NCI-H446 (cell line): ENCODE measurements at places on chromosomes 3 and 15.

GRCh38 chr15:58369261-58369701 lies 62.5 kb upstream of the LIPC start:
- DNase-seq, result no peak

DNA sequence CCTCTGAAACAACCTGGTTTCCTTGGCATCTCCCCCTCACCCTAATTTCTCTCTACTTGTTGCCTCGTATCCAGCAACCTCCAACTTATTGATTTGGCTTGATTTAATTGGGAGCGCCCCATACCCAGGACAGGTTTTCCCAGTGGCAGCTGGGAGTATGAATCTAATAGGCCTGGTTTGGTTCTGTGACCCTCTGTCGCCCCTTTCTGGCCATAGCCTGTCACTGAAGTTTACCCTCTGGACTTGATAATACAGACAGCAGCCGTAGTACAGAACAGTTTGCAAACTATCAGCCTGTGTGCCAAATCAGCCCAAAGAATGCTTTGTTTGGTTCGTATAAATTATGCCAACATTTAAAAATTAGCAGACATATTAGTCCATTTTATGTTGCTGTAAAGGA lies 525.1 kb upstream of the GOLIM4 start:
- DNase-seq, result peak; percentile 75

DNA sequence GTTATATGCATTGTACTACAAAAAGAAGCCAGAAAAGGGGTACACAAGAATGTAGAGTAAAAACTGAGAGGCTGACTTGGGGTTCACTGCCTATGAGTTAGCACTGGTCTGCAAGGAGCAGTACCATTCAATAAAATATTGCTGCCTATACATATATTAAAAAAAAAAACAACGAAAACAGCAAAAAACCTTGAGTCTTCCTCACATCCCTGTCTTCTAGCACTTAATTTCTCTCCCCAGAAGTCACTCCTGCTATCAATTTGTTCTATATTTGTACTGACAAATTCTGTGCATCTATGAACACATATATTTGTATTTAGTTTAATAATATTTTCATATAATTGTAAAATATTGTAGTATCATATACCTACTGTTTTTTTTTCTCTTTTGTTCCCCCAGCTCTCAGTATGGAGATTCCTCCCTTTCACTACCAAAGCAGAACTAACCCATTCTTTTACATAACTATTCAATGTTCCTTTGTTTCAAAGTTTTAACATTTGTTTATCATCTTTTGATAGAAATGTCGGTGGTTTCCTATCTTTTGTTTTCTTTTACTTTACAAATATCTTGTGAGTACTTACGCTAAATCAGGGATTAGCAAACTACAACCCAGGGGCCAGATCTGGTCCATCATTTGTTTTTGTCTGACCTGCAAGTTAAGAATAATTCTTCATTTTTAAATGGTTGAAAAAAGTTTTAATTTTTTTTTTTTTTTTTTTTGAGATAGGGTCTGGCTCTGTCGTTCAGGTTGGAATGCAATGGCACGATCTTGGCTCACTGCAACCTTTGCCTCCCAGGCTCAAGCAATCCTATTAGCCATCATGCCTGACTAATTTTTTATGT lies 14.8 kb upstream of the FEM1B start:
- no peak for DNase-seq

DNA sequence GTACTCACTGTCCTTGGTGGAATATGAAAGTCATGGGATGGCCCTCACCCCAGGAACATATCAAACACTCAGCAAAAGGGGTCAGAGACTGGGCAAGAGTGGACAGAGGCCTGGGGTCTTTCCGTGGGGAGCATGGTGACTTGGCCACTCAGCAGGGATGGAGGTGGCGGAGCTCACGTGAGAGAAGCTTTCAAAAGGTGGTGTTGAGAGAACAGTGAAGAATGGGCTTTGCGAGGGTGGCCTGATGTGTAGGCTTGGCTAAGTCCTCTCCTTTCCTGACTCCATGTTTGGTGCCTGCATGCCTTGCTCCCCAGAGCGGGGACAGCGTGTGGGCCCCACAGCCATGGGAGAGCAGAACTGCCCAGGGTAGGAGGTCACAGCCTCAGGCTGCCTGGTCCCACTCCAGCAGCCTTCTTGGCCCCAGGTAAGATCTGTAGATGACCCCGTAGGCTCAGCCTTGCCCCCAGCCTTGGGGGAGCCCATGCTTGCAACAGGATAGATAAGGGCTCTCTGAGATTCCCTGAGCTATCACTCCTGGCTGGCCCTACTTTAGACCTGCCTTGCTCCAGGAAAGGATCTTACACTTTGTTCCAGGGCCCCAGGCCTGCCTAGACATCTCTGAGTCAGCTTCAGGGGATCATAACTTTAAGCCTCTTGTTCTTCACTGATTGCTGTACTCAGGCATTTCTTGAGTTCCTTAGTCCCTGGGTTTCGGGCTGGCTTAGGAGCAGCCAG lies 17.0 kb downstream of the RPLP1 start:
- no peak for DNase-seq

GRCh38 chr3:194009019-194009418 lies 126.9 kb upstream of the HES1 start:
- no peak for DNase-seq

- no peak for DNase-seq
These were observed 200.6 kb downstream of the MYRIP start for GRCh38 chr3:40009991-40010390.

DNA sequence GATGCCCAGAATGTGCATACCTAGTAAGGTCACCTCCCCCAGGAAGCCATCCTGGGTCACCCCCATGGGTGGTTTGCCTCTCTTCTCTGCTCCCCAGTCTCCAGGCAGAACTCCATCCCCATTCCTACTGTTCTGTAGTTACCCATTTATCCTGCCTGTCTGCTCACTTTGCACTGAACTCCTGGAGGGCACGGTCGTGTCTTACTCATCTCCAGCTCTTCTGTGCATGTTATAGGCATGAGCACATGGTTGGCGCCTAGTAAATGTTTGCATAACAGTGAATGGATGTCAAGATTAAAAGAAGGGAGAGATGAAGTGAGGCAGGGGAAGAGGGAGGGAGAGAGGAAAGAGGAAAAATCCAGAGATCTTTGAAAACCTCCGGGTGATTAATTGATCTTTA lies 208.4 kb upstream of the TRIM42 start:
- no peak for DNase-seq

GRCh38 chr15:82570721-82571508 lies 30.7 kb upstream of the RPS17 start:
- DNase-seq, result no peak

- DNase-seq, result no peak
These were observed 369.5 kb downstream of the FOXP1 start for GRCh38 chr3:71214016-71214415.

GRCh38 chr15:79198461-79198860 lies 84.1 kb upstream of the ANKRD34C start:
- no peak for DNase-seq

DNA sequence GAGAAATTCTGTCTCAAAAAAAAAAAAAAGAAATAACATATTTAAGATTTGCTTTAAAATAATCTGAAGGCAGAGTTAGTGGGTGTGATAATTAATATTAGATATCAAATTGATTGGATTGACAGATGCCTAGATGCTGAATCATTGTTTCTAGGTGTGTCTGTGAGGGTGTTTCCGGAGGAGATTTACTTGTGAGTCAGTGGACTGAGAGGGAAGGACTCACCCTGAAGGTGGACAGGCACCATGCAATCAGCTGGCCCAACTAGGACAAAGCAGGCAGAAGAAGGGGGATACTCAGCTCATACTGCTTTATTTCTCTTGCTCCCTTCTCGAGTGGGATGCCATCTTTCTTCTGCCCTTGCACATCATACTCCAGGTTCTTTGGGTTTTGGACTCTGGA lies 16.7 kb upstream of the RPL24 start:
- no peak for DNase-seq

DNA sequence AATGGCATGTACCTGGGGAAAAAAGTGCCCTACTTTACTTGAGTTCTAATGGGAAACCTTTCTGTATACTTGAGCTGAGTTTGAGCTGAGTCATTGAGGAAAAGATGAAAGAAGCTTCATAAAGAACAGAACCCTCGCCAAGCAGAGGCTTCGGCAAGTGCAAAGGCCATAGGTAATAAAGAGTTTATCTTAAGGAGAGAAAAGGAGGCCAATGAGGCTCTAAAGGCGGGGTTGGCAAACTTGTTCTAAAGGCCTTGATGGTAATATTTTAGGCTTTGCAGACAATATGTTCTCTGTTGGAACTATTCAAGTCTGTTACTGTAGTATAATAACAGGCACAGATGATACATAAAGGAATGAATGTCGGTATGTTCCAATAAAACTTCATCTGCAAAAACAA lies 17.6 kb upstream of the TRAT1 start:
- DNase-seq, result no peak

GRCh38 chr3:170689893-170690660 lies 104.2 kb upstream of the SLC7A14 start:
- DNase-seq, result peak; percentile 79

- DNase-seq, result no peak
These were observed 384.2 kb downstream of the CGGBP1 start for GRCh38 chr3:87674397-87675161.

DNA sequence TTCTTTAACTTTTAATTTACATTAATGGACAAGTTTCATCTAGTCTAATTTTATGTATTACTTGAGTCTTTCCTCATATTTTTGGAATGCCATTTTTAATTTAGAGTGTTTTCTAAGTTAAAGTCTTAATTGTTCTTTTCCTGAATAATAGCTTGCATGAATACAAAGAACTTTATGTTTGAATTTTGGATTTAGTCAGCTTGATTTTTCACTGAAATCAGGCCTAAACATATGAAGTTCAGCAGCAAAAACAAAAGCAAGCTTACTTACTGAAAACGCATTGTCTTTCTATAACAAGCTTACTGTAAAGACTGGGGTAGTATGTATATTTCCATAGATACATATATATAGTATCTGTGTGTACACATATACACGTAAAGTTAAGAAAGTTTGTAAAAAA lies 126.0 kb downstream of the ZBTB20 start:
- DNase-seq, result no peak

GRCh38 chr15:67409175-67409574 lies 111.8 kb upstream of the C15orf61 start:
- no peak for DNase-seq

DNA sequence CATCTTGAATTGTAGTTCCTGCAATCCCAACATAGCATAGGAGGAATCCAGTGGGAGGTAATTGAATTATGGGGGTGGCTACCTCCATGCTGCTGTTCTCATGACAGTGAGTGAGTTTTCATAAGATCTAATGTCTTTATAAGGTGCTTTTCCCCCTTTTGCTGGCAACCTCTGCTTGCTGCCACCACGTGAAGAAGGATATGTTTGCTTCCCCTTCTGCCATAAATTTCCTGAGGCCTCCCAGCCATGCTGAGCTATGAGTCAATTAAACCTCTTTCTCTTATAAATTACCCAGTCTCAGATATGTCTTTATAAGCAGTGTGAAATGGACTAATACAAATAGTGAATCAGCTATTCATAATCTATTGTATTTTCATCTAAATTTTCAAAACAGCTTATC lies 537.3 kb downstream of the EPHA3 start:
- no peak for DNase-seq

DNA sequence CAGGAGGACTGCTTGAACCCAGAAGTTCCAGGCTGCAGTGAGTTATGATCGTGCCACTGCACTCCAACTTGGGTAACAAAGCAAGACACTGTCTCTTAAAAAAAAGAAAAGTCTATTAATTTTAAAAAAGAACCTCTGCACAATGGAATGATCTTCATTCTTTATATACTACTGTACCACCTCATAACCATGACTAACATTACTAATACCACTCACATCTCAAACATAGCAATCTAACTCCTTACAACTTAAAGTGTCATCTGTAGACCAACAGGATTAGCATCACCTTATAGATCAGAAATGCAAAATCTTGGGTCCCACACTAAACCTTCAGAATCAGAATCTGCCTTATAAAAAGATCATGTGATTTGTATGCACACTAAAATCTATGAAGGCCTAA lies 48.8 kb upstream of the MAP4 start:
- DNase-seq, result no peak

DNA sequence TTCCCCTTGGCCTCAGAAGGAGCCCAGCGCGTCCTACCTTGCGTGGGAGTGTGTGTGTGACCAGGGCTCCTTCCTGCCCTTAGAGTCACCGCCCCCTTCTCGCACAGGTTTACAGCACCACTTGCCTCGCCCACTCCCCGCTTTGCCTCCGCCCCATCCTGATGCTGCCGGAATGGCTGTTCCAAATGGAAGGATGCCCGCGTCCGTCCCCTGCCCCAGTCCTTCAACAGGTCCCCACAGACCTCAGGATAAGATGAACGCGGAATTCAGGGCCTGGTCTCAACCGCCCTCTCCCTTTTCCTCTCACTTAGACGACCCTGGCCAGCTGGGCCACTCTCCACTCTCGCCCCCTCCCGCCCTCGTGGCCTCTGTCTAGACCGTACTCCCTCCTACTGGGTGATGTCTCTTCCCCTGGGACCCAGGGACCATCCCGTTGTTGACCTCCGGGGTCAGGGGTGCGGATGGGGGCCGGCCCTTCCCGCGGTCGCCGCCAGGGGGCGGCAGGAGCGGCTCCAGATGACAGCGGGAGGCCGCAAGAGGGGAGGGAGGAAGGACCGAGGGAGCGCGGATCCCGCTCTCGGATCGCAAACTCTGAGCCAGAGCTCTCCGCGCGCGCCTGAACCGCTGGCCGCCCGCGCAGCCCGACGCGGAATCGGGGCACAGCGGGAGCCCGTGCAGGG lies at the start of gene THSD4:
THSD4 (plus strand) TSS at position 585 of the 680 bp plus-strand sequence.
- peak; percentile 19 for DNase-seq

DNA sequence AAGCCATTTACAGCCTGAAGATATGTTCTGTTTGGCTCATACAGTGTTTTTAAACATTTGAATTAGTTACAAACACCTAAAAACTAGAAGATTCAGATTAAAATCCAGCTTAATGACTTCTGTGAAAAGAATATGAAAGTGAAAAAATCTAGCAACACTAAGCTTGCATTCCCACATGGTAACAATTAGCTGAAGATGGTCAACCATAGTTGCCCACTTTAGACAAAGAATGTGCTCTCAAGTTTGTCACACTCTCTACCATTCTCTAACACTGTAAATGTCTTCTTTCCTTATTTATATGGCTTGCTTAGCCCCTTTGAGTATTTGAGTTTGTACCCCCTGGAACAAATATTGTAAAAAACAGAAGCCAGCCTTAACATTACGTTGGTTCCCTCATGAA lies 32.7 kb downstream of the HDGFL3 start:
- DNase-seq, result no peak

DNA sequence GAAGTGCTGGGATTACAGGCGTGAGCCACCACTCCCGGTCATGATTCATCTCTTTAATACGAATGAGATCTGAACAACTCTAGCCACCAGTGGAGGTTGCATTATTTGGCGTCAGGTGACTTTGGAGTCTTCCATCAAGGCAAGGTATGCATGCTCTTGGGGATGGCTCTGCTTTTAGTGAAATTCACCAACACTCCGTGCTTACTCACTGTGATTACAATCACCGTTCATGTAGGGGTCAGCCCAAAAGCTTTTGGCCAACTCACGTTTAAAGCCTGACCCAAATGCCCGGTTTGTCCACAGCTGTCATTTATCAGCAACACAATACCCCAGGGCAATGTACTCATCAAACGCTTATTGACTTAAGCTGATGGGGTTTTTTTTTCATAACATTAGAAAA lies 155.4 kb downstream of the PDZRN3 start:
- no peak for DNase-seq

GRCh38 chr15:37698679-37699078 lies 235.8 kb upstream of the TMCO5A start:
- no peak for DNase-seq

GRCh38 chr3:192212335-192212734 lies 515.0 kb downstream of the FGF12 start:
- DNase-seq, result no peak
